Endothelial cell of umbilical vein (primary cell): ENCODE measurements at places on chromosomes 6 and 20. TPM values are rescaled to one million over a fixed set of nuclear protein-coding genes. Genes with fewer than 3 reads are reported as not detected.

The DNAAF9 gene
- 6.6 and 7.6 TPM in 2 replicates for polyA plus RNA-seq

The SLC35D3 gene
- not detected in 2 replicates for polyA plus RNA-seq

The IL20RA gene
- not detected in 2 replicates for polyA plus RNA-seq

The TSBP1 gene
- polyA plus RNA-seq, result not detected in 2 replicates

The LAMA4 gene
- 370 and 384 TPM in 2 replicates for polyA plus RNA-seq

GRCh38 chr6:44734886-44735629 is 347.6 kb downstream of the CDC5L start:
- no peak for DNase-seq

- no peak for DNase-seq
Observed at GRCh38 chr6:25277386-25277785, 1.8 kb upstream of the CARMIL1 start.

- DNase-seq, result no peak
Observed at GRCh38 chr20:57167971-57168701, 98.3 kb downstream of the BMP7 start.

- DNase-seq, result no peak
Observed at GRCh38 chr6:121112356-121112755, 221.9 kb downstream of the TBC1D32 start.

- peak; percentile 96 for DNase-seq
Observed at GRCh38 chr6:26196846-26197635, 109.8 kb downstream of the HFE start.
